ENCODE measurements at places on chromosomes 12 and 14.

GRCh38 chr12:84134797-84135366 is 777.7 kb downstream of the SLC6A15 start:
- H3K36me3 ChIP-seq, result no peaks in the 10 kb centered on the region
- H3K4me3 ChIP-seq, result no peak overlapping the region
- no peaks in the 10 kb centered on the region for H3K27me3 ChIP-seq
- no peak for DNase-seq
- no peak overlapping the region for H3K27ac ChIP-seq

DNA sequence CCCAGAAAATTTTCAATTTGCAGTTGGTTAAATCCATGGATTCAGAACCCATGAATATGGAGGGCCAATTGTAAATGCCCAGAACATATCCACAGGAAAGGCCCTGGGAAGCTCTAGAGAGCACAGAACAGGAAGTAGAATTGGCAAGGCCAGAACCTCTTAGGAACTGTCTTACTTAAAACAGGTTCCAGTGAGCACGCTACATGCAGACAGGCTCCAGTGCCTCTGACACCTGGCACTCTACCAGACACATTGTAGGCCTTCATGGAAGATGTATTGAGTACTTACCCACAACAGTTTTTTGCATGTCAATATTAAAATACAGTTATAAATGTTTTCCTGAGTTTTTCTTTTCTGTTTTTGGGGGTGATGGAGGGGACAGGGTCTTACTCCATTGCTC is 188.2 kb upstream of the FRMD6 start:
- no peak overlapping the region for H3K4me3 ChIP-seq
- no peak overlapping the region for H3K27ac ChIP-seq
- no peaks in the 10 kb centered on the region for H3K36me3 ChIP-seq
- DNase-seq, result no peak
- no peaks in the 10 kb centered on the region for H3K4me1 ChIP-seq

DNA sequence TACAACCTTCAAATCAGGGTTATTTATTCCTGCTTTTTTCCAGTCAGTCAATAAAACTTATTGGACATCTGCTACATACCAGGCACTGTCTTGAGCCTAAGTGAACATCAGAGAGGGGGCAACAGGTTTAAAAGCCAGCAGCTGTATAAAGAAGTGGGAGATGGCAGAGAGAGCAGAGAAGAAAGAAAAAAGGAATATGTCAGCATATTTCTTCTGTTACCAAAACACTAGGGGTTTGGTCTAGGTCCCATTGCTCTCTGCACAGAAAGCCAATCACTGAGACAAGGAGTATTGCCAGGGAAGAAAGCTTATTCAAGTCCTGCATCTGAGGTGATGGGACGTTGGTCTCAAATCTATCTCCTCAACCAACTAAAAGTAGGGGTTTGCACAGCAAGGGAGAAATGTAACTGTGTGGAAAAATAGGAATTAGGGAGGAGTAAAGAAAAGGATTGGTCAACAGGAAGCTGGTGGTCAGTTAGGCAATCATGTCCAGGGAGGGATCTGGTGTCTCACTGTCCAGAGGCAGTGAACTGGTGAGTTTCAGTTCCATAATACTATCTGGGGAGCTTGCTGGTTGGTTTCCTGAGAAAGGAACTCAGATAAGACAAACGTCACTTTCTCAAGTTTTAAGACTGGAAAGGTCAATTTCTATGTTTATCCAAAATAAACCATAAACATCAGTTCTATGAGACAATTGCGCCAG is 107.5 kb downstream of the PHLDA1 start:
- H3K4me3 ChIP-seq, result no peak overlapping the region
- no peak overlapping the region for H3K27ac ChIP-seq
- H3K27me3 ChIP-seq, result no peaks in the 10 kb centered on the region
- no peaks in the 10 kb centered on the region for H3K36me3 ChIP-seq

GRCh38 chr12:109619002-109619604 is 45.5 kb downstream of the MVK start:
- H3K27ac ChIP-seq, result no peak overlapping the region
- DNase-seq, result no peak
- H3K36me3 ChIP-seq, result no peaks in the 10 kb centered on the region

- no peaks in the 10 kb centered on the region for H3K27me3 ChIP-seq
These were observed 97.9 kb downstream of the ARMH4 start for GRCh38 chr14:58054100-58054499.

DNA sequence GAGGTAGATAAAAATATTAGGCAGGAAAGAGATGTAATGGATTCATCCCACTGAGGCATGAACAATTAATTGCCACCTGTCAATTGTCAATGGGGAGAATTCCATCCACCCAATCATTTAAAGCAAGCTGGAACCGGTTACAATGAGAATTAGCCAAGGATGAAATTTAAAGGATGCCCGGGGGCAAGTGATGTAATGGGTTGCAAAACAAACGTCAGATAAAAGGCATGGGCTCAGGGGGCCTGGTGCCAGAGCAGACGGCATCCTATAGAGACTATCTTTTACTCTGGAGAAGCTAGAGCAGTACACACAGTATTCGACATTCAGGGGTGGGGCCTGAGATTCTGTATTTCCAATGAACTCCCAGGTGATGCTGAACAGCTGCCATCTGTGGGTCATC is 80.5 kb upstream of the ZFP36L1 start:
- no peak for DNase-seq
- no peaks in the 10 kb centered on the region for H3K27me3 ChIP-seq
- H3K36me3 ChIP-seq, result peaks cover 15% of the 10 kb centered on the region

- H3K27me3 ChIP-seq, result no peaks in the 10 kb centered on the region
- no peak overlapping the region for H3K27ac ChIP-seq
- H3K36me3 ChIP-seq, result no peaks in the 10 kb centered on the region
- no peaks in the 10 kb centered on the region for H3K4me1 ChIP-seq
- H3K4me3 ChIP-seq, result no peak overlapping the region
These were observed 41.8 kb upstream of the SMUG1 start for GRCh38 chr12:54230555-54230954.

DNA sequence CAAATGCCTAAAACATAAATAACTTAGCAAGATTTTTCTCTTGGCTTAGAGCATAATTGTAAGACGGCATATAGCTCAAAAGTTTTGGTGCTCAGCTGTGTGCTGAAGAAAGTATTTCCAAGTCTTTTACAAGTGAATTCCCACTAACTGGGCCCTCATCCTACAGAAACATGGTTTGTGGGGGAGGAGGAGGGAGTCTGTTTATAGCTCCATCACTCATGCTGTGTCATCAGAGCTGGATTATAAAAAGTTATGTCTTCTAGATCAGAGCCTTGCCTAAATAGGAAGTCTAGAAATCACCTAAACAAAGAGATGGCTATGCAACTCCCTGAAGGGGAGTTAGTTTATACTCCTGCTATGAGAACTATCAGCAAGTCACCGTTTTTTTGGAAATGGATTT is 65.9 kb upstream of the OTOGL start:
- no peak overlapping the region for H3K27ac ChIP-seq
- H3K4me1 ChIP-seq, result no peaks in the 10 kb centered on the region
- H3K36me3 ChIP-seq, result no peaks in the 10 kb centered on the region
- no peak for DNase-seq
- H3K27me3 ChIP-seq, result no peaks in the 10 kb centered on the region

- no peaks in the 10 kb centered on the region for H3K27me3 ChIP-seq
- H3K36me3 ChIP-seq, result no peaks in the 10 kb centered on the region
- no peak for DNase-seq
These were observed 8.3 kb downstream of the ATP2B1 start for GRCh38 chr12:89700191-89700810.

- no peak for DNase-seq
- no peaks in the 10 kb centered on the region for H3K36me3 ChIP-seq
- H3K27me3 ChIP-seq, result no peaks in the 10 kb centered on the region
- no peak overlapping the region for H3K27ac ChIP-seq
These were observed 59.2 kb downstream of the RASSF8 start for GRCh38 chr12:26017484-26018211.

DNA sequence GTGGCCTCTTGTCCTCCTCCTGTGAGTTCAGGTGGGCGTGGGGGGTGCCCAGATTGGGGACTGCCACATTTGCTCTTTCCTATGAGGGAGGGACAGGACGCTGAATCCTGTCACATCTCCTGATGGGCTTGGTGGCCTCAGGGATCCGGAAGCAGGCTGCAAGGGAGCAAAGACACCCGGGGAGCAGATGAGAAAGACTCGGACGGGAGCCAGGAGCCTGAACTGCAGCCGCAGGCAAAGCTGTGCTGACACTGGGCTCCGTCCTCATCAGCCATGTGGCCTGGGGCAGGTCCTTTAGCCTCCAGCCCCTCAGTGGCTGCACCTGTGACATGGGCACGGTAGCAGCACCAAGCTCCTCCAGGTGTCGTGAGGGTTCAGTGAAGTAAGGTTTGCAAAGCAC is 40.8 kb upstream of the RFLNA start:
- H3K27me3 ChIP-seq, result no peaks in the 10 kb centered on the region
- H3K4me3 ChIP-seq, result no peak overlapping the region
- H3K27ac ChIP-seq, result no peak overlapping the region
- no peak for DNase-seq
- no peaks in the 10 kb centered on the region for H3K36me3 ChIP-seq

- no peak within 1 kb of the TSS for H3K27ac ChIP-seq
- no peaks in the 10 kb centered on the region for H3K27me3 ChIP-seq
- DNase-seq, result peak; percentile 49
- no peaks in the 10 kb centered on the region for H3K36me3 ChIP-seq
- H3K4me1 ChIP-seq, result peaks cover 3% of the 10 kb centered on the region
These were observed at the start of gene GAS2L3 for GRCh38 chr12:100573292-100574186. TSS of gene GAS2L3 (plus strand) at chr12:100573684. CDS start at chr12:100594905, 21,221 bp downstream.

DNA sequence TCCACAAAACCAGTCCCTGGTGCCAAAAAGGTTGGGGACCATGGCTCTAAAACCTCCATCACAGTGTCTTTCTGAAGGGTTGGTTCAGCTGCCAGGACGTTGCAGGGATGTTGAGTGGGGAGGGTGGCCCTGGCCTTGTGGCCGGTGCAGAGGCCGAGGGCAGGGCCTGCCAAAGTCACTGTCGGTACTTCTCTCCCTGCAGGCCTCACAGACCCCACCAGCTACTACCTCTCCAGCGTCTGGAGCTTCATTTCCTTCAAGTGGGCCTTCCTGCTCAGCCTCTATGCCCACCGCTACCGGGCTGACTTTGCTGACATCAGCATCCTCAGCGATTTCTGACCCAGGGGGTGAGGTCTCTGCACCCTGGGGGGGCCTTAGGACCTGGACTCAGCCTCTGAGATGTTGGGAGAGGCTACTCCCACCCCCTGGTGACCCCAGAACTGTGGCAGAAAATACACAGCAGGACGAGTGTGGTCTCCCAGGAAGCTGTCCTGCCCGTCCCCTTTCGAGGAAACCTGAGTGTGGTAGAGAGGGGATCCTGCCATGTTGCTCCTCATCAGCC is 7.0 kb downstream of the SLC48A1 start:
- H3K36me3 ChIP-seq, result no peaks in the 10 kb centered on the region
- no peaks in the 10 kb centered on the region for H3K27me3 ChIP-seq
- H3K4me3 ChIP-seq, result no peak overlapping the region

- H3K4me1 ChIP-seq, result no peaks in the 10 kb centered on the region
- H3K27me3 ChIP-seq, result no peaks in the 10 kb centered on the region
- no peaks in the 10 kb centered on the region for H3K36me3 ChIP-seq
- no peak overlapping the region for H3K4me3 ChIP-seq
These were observed 11.1 kb upstream of the RERGL start for GRCh38 chr12:18101043-18101442.

- no peak overlapping the region for H3K4me3 ChIP-seq
- no peaks in the 10 kb centered on the region for H3K4me1 ChIP-seq
- H3K36me3 ChIP-seq, result no peaks in the 10 kb centered on the region
- H3K27me3 ChIP-seq, result no peaks in the 10 kb centered on the region
- DNase-seq, result no peak
These were observed 209.7 kb upstream of the BMP4 start for GRCh38 chr14:54166049-54166950.

GRCh38 chr12:51395283-51396230 is 4.4 kb upstream of the GALNT6 start:
- H3K4me3 ChIP-seq, result peak overlapping the region; percentile 53
- no peaks in the 10 kb centered on the region for H3K36me3 ChIP-seq
- H3K27ac ChIP-seq, result peak overlapping the region; percentile 10
- H3K4me1 ChIP-seq, result peaks cover 44% of the 10 kb centered on the region

GRCh38 chr14:61434311-61434710 is 112.9 kb downstream of the PRKCH start:
- H3K4me3 ChIP-seq, result no peak overlapping the region
- H3K27me3 ChIP-seq, result no peaks in the 10 kb centered on the region
- peaks cover 91% of the 10 kb centered on the region for H3K4me1 ChIP-seq

DNA sequence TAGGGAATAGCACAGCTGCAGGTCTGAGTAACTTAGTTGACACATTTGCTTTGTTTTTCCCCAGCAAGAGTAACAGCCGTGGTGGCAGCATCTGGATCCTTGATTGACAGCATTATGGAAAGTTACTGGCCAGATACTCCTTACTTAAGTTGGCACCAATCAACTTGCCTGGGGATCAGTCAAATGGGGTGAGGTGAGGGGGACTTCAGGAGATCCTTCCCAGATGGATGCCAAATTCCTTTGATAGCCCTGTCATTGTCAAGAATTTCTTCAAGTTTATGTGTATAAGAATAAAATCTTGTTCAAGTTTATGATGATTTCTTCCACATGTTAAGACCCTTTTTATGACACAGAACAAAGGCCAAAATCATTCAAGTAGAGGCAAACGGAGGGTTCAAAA is 618.4 kb downstream of the SLC6A15 start:
- no peaks in the 10 kb centered on the region for H3K27me3 ChIP-seq
- no peak for DNase-seq
- no peak overlapping the region for H3K4me3 ChIP-seq
- H3K36me3 ChIP-seq, result no peaks in the 10 kb centered on the region
- no peak overlapping the region for H3K27ac ChIP-seq

DNA sequence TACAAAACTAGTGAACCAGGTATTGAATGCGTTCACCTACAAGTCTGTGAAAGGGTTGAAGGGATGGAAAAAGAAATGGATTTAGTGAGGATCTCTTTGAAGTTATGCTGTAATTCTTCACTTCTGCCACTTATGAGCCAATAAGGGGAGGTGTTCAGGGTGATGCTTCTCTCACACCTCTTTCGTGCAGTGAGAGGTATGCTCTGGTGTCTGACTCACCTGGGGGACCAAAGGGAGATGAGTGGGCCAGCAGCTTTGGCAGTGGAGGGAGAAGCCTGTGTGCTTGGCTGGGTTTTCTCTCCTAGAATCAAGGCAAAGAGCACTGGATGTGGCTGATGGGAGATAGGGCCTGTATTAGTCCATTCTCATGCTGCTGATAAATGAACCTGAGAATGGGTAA is 45.4 kb downstream of the E2F7 start:
- H3K27me3 ChIP-seq, result no peaks in the 10 kb centered on the region
- no peak overlapping the region for H3K27ac ChIP-seq
- DNase-seq, result no peak
- H3K4me1 ChIP-seq, result no peaks in the 10 kb centered on the region
- no peaks in the 10 kb centered on the region for H3K36me3 ChIP-seq
